ENCODE measurements at places on chromosomes 7 and 10. TPM values are rescaled to one million over a fixed set of nuclear protein-coding genes. Genes with fewer than 3 reads are reported as not detected.

DNA sequence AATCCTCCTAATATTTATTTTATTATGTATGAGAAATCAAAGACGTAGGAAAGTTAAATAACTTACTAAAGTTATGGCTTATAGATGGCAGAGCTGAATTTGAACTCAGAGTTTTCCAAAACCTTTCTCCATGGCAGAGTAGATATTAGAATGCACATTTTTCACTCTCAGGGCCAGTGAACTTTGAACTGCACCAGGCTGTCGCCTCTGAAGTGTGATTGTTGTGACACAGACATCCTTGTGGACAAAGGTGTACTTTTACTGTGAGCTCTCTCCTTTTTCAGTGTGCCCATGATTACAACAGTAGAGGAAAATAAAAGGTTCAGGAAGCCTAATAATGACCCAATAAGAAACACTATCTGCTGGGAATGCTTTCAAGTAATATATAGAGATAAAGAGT is 29.1 kb downstream of the TES start:
- H3K36me3 ChIP-seq, result no peaks in the 10 kb centered on the region
- no peak overlapping the region for H3K27ac ChIP-seq
- H3K4me1 ChIP-seq, result no peaks in the 10 kb centered on the region
- no peak overlapping the region for H3K4me3 ChIP-seq
- no peaks in the 10 kb centered on the region for H3K27me3 ChIP-seq

DNA sequence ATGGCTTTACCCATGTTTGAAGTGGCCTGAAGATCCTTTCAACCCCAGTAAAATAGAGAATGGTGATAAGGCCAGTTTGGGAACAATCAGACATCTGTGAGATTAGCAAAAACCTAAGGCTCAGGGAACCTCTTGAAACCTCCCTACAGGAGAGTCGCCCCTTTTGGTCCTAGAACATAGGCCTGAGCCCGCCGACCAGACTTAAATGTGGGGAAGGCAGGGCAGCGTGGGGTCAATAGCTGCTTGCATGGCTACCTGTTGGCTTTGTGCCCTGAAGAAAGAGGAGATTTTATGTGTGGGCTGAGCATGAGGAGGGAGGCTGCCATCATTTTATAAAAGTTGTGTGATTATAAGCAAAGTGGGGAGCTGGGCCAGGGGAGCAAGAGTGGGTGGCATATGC is 97.6 kb upstream of the TBX20 start:
- H3K4me3 ChIP-seq, result no peak overlapping the region
- H3K27ac ChIP-seq, result no peak overlapping the region
- no peak for DNase-seq
- H3K4me1 ChIP-seq, result peaks cover 7% of the 10 kb centered on the region

DNA sequence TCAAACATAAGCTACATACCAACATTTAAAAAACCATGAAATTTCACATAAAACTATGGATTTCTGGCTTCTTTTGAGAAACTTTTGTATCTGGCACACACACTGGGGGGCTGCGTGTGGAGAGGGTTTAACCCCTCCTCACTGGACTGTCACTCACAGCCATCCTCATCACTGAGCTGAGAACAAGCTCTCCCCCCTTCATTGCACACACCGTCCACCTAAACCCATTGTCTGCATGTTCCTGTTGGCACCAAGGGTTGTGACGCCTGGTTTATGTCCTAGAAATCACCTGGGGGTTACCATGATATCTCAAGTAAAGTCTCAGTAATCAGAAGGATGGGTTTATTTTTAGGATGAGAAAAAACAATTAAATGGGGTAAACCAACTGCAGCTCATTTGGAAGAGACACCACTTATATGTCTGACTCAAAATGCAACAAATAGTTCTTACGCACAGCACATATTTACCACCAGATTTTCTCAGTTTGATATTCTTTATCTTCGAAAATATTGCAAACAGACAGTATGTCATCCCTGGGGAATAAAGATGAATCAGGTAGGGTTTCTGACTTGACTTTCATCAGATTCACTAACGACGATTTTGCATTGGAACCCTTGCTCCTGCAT is 218.5 kb upstream of the KLF6 start:
- H3K36me3 ChIP-seq, result no peaks in the 10 kb centered on the region
- DNase-seq, result no peak
- H3K27ac ChIP-seq, result no peak overlapping the region
- H3K4me1 ChIP-seq, result no peaks in the 10 kb centered on the region

DNA sequence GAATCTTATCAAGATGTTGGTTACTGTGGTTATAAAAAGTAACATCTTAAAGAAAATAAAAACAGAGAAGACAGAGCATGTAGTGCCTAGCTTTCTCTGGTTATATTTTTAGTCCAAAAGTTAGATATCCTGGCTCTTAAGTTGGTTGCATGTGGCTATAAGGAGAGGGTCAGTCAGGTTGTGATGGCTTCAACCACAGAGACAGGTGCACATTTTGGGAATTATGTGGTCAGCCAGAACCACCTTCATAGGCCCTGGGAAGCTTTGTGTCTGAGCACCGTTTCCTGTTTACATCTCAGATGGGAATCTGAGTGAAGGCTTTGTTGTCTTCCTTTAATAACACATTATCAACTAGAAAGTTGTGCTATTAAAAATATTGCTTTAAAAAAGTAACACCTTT is 265.1 kb upstream of the IGFBP3 start:
- no peak for DNase-seq
- no peak overlapping the region for H3K27ac ChIP-seq
- peaks cover 8% of the 10 kb centered on the region for H3K36me3 ChIP-seq
- H3K4me1 ChIP-seq, result no peaks in the 10 kb centered on the region

DNA sequence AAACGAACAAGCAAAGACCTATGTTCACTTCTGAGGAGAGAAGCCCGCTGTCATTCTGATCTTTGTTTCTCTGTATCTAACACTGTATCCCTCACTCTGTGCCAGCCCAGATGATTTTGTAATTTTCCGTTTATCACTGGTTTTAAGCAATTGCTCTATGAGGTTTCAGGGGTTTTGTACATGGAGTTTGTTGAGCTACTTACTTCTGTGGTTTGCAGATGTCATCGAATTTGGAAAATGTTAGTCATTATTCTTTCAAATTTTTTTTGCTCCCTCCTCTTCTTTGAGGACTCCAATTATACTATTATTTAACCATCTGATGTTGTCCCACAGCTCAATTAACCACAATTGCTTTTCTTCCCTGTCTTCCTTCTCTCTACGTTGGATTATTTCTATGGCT is 650.9 kb upstream of the IGFBP3 start:
- H3K36me3 ChIP-seq, result no peaks in the 10 kb centered on the region
- H3K27me3 ChIP-seq, result no peaks in the 10 kb centered on the region
- no peak for DNase-seq
- no peak overlapping the region for H3K27ac ChIP-seq

- no peak for DNase-seq
- H3K4me1 ChIP-seq, result no peaks in the 10 kb centered on the region
- H3K27ac ChIP-seq, result no peak overlapping the region
- peaks cover 5% of the 10 kb centered on the region for H3K27me3 ChIP-seq
- peaks cover 16% of the 10 kb centered on the region for H3K36me3 ChIP-seq
Observed at GRCh38 chr7:139557857-139558581, 34.5 kb downstream of the CLEC2L start.

GRCh38 chr10:126233182-126234148 is 154.8 kb downstream of the ADAM12 start:
- DNase-seq, result no peak
- no peaks in the 10 kb centered on the region for H3K36me3 ChIP-seq
- H3K27ac ChIP-seq, result no peak overlapping the region
- no peak overlapping the region for H3K4me3 ChIP-seq
- peaks cover 19% of the 10 kb centered on the region for H3K4me1 ChIP-seq

GRCh38 chr7:87316097-87316700 is 29.3 kb upstream of the CROT start:
- DNase-seq, result no peak
- H3K27me3 ChIP-seq, result no peaks in the 10 kb centered on the region
- H3K4me3 ChIP-seq, result no peak overlapping the region
- no peaks in the 10 kb centered on the region for H3K4me1 ChIP-seq
- no peak overlapping the region for H3K27ac ChIP-seq
- no peaks in the 10 kb centered on the region for H3K36me3 ChIP-seq

DNA sequence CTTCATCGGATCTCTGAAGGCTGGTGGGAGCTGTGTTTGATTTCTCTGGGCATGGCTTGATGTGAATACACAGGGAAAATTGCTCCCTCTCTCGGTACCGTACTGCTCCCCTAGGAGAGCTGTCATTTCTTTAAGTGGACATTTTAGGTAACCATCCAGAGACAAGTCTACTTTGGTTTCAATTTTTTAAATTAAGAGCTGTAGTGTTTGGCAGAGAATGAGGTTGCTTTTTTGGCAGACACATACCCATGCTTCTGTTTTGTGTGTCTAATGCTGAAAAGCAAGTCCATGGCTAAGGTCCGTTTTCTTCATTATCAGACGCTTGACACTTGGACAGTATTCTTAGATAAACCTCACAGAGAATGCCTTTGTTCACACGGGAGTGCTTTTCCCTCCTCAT is 61.3 kb upstream of the TRIL start:
- peaks cover 14% of the 10 kb centered on the region for H3K36me3 ChIP-seq
- H3K4me1 ChIP-seq, result no peaks in the 10 kb centered on the region
- no peaks in the 10 kb centered on the region for H3K27me3 ChIP-seq
- H3K27ac ChIP-seq, result no peak overlapping the region
- H3K4me3 ChIP-seq, result no peak overlapping the region

SPDYE11 gene
- 0.25 TPM for total RNA-seq

GRCh38 chr10:99849536-99849935 is 67.1 kb downstream of the ABCC2 start:
- no peaks in the 10 kb centered on the region for H3K36me3 ChIP-seq
- H3K4me1 ChIP-seq, result peaks cover 5% of the 10 kb centered on the region
- H3K27ac ChIP-seq, result no peak overlapping the region
- H3K27me3 ChIP-seq, result no peaks in the 10 kb centered on the region
- no peak overlapping the region for H3K4me3 ChIP-seq
- DNase-seq, result no peak

CRPPA gene
- 5.3 TPM for total RNA-seq

PRLHR gene
- 0.22 TPM for total RNA-seq

GRCh38 chr7:46565253-46566096 is 644.4 kb upstream of the IGFBP3 start:
- no peaks in the 10 kb centered on the region for H3K27me3 ChIP-seq
- no peaks in the 10 kb centered on the region for H3K36me3 ChIP-seq
- H3K4me1 ChIP-seq, result no peaks in the 10 kb centered on the region
- no peak overlapping the region for H3K4me3 ChIP-seq
- no peak overlapping the region for H3K27ac ChIP-seq

DNA sequence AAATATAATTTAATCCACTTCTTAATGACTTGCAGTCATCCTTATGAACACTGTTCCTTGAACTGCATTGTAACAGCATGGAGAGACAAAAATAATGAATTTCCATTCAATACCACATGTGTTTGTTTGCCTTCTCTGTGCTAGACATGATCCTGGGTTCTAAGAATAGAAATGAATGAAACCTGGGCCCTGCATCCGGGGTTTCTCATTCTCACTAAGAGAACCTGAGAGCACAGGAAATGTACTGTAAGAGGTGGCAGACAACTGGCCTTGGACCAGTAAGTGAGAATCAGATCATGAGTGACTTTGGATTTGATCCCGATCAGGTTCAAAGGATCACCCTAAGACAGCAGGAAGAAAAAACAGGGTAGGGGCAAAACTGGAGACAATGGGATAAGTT is 37.2 kb upstream of the CUL1 start:
- no peak overlapping the region for H3K27ac ChIP-seq
- H3K4me3 ChIP-seq, result no peak overlapping the region
- DNase-seq, result no peak
- H3K27me3 ChIP-seq, result no peaks in the 10 kb centered on the region
- H3K4me1 ChIP-seq, result peaks cover 6% of the 10 kb centered on the region

GARIN1A gene
- 8.2 TPM for total RNA-seq

TWNK gene
- total RNA-seq, result 10.1 TPM

GRCh38 chr10:11178606-11179515 is 161.2 kb downstream of the CELF2 start:
- DNase-seq, result peak; percentile 28
- peaks cover 22% of the 10 kb centered on the region for H3K4me1 ChIP-seq
- peak overlapping the region; percentile 35 for H3K4me3 ChIP-seq
- H3K27ac ChIP-seq, result peak overlapping the region; percentile 57
- H3K36me3 ChIP-seq, result no peaks in the 10 kb centered on the region

DNA sequence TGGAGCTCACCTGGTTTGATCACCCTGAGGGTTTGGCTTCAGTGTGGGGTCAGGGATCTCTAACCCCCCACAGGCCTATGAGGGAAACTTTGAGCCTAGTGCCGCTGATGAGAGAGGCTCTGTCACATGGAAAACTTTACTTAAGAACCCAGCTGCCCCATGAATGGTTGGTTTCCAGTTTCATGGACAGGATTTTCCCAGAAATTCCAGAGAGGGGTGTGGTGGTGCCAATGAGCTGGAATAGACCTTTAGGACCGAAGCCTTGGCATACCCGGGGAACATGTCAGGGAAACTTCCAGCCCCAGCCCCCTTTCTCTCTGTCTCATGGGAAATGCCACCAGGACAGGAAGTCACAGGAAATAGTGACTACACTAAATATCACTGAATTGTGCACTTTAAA is 36.9 kb downstream of the AKR1B1 start:
- H3K4me1 ChIP-seq, result peaks cover 7% of the 10 kb centered on the region
- no peaks in the 10 kb centered on the region for H3K27me3 ChIP-seq

SFR1 gene
- total RNA-seq, result 4.7 TPM

GRCh38 chr10:130936851-130937250 is 374.7 kb downstream of the TCERG1L start:
- peaks cover 6% of the 10 kb centered on the region for H3K4me1 ChIP-seq
- no peak overlapping the region for H3K27ac ChIP-seq
- no peaks in the 10 kb centered on the region for H3K36me3 ChIP-seq
- no peak for DNase-seq
- peaks cover 7% of the 10 kb centered on the region for H3K27me3 ChIP-seq

- no peak overlapping the region for H3K4me3 ChIP-seq
- no peaks in the 10 kb centered on the region for H3K27me3 ChIP-seq
- no peak overlapping the region for H3K27ac ChIP-seq
- H3K36me3 ChIP-seq, result no peaks in the 10 kb centered on the region
- no peak for DNase-seq
Observed at GRCh38 chr10:13909516-13910258, 322.9 kb downstream of the PRPF18 start.

GRCh38 chr7:91046322-91047089 is 217.7 kb upstream of the FZD1 start:
- no peak overlapping the region for H3K4me3 ChIP-seq
- DNase-seq, result no peak
- H3K4me1 ChIP-seq, result peaks cover 14% of the 10 kb centered on the region
- H3K36me3 ChIP-seq, result no peaks in the 10 kb centered on the region

Measured in glutamatergic neuron (in vitro differentiated cells).